ENCODE measurements at places on chromosomes 2 and 18. TPM values are rescaled to one million over a fixed set of nuclear protein-coding genes. Genes with fewer than 3 reads are reported as not detected.

DNA sequence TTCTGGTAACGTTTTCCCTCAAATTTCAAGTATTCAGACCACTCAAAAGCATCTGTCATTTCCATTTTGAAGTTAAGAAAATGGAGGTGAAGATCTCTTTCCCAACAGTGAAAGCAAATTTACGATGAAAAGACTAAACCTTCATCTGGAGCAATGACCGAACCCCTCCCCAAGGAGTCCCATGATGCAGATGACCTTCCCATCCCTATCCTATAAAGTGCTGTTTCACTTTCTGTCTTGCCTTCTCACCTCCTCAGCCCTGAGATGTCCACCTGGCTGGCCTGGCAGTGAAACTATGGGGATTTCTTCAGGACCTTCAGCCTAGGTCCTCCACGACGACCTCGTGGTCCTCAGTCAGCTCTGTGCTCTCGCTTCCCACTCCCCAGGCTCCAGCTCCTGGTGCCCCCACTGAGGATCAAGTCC, 925 bp upstream of the NPC1 start:
- DNase-seq, result no peak

GRCh38 chr2:235066895-235067294, 115.1 kb downstream of the SH3BP4 start:
- DNase-seq, result no peak

DNA sequence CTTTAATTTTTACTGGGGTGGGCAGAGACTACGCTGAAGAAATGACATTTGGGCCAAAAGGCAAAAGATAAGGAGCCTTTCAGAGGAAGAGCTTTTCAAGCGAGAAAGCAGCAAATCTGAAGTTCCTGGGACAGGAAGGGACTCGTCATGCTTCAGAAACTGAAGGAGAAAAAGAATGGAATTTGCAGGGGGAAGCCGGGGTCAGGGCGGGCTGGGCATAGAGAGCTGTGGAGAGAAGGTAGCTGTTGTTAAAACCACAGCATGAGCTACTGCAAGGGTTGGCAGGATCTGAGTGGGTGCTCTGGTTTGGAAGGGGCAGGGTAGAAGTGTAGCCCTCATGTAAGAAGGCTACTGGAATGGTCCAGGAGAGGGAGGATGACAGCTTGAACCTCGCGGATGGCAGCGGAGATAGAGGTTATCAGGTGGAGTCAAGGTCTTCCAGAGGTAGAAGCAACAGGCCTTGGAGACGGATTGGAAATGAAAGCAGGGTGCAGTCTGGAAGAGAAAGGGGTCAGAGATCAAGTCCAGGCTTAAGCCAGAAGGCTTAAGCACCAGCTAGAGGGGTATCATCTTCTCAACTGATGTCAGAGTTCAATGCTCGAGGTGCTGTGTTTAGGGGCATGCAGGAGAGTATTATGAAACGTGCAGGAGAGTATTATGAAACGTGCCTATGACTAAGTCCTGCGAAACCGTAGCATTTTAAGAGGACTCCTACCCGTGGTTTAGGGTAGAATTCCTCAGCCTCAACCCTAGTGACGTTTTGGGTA, 18.9 kb downstream of the ATP8B1 start:
- DNase-seq, result peak; percentile 11

GRCh38 chr18:36058674-36059073, 8.7 kb downstream of the RPRD1A start:
- no peak for DNase-seq

DNA sequence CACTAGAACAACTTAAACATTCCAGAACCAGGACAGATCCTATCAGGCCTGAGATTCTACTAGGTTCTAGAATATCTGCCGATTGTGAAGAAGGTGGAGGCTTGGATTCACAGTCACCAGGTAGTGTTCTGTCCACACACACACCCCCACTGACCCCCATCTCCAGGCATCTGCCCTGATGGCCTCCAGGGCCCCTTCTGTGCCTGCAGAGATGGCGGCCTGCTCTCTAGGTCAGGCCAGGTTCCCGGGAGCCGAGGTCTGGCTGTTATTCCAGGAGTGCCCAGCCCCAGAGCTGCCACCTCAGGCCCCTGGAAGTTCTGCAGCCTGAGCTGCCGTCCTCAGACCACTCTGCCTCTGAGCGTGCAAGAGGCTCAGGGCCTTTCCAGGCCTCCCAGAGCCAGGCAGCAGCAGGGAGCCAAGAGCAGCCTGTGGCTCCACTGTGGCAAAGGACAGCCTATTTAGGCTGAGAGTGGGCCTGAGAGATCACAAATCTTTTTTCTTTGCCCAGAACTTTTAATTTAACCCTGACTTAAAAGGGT, 96.2 kb upstream of the ASAP2 start:
- DNase-seq, result no peak

Gene MERTK
- 1.4 TPM for total RNA-seq

Gene NDUFB3
- 127 TPM for total RNA-seq

Gene CHST9
- total RNA-seq, result not detected

Gene KIF1A
- 1.4 TPM for total RNA-seq

Gene LHCGR
- not detected for total RNA-seq
